NK-92 treated with Interleukin-12 subunit alpha and Interleukin-12 subunit beta, amount 100 ng/mL, for 24 hours (cell line): ENCODE measurements at places on chromosomes 5 and 9.
A peak's percentile ranks its signal among the peaks of the same experiment; 100 is the strongest.

- peak; percentile 3 for DNase-seq
Measured at GRCh38 chr9:21031091-21031807, at the start of gene HACD4. TSS of gene HACD4 (minus strand) at chr9:21031640. CDS start at chr9:21031590, 50 bp downstream.

DNA sequence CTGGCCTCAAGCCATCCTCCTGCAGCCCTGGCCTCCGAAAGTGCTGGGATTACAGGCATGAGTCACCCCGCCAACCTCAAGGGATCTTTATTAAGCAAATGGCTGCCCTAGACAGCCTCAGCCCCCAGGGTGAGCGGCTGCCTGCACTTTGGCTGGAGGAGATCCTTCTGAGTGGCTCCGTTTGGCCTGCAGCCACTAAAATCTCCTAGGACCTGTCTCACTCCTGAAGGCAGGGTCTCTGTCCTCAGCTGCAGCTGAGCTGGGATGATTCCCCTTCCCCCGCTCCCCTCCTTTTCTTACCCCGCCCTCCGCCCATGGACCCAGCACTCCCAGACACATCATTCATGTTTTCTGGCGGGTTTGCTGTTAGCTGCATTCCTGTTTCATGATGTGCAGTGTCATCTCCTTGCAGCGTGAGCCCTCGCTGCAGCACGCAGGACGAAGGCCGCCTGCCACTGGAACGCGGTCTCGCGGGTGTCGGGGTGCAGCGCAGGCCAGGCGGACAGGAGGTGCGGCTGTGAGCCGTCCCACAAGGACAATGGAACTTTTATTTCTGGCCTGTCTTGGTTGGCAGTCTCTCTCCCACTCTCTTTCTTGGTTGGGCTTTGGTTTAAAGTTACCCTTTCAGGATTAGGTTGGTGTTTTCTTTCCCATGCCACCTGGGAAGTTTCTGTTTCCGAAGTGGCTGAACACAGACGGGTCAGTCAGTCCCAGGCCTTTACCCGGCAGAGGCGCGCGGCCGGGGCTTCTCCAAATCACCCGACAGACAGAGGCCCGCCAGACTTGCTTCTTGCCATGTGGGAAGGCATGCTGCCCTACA, 137.1 kb downstream of the FOXD1 start:
- DNase-seq, result no peak

GRCh38 chr5:54844905-54845566, 140.4 kb downstream of the ESM1 start:
- no peak for DNase-seq

DNA sequence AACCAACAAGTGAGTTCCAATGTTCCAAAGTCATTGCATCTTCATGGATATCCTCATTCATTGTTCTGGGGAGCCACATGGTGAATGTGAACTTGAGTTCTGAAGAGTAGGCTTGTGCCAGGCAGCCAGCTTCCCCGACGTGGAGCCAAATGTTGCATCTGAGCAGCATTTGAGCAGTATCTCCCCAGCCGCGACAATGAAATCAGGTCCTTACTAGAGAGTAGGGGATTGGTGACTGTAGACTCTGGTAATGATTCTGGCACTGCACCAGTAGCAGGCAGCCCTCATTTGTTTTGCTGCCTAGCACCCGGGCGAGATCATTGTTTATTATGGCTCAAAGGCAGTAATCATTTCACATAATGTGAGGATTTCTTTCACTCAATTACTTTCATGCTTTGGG, 451.4 kb upstream of the C9orf72 start:
- DNase-seq, result no peak

DNA sequence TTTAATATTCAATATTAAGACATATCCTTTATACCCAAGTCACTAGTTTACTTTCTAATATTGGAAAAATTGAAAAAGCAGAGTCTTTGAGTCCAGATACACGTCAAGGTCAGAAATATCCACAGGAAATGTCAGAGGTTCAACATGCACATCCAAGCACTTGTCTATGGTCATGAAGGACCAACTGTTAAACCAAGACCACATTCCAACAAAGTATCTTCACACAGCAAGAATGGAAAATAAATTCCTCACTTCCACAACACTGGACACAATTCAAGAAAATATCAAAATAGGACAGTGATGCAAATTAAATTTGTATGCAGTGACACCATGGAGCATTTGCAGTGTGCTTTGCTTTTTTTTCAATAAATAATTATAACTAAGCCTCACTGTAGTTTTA, 142.5 kb downstream of the GABRB2 start:
- DNase-seq, result no peak

- no peak for DNase-seq
Measured at GRCh38 chr9:18182636-18183035, 291.3 kb upstream of the ADAMTSL1 start.

GRCh38 chr5:179301376-179301775, 43.9 kb downstream of the ADAMTS2 start:
- no peak for DNase-seq

DNA sequence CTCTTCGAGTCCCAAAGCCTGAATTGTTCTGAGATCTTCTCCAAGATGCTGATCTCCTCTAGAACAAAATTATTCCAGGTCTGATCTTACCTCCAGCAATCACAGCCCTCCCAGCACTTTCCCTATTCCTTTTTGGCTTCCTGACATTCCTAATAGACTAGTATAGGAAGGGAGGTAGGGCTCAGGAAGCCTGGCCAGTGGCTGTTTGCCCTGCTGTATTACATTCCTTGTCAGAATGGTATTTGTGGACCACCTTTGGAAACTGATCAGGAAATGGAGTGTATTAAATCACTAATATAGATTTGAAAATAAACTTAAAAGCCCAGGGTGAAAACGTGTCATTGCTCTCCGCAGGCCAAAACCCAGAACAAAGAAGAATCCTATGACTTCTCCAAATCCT, 74.3 kb upstream of the ENTREP1 start:
- no peak for DNase-seq

GRCh38 chr5:84287951-84288350, 96.7 kb downstream of the EDIL3 start:
- DNase-seq, result no peak
